Iris pigment epithelial cell (primary cell): ENCODE measurements at places on chromosomes 6 and 20.

DNA sequence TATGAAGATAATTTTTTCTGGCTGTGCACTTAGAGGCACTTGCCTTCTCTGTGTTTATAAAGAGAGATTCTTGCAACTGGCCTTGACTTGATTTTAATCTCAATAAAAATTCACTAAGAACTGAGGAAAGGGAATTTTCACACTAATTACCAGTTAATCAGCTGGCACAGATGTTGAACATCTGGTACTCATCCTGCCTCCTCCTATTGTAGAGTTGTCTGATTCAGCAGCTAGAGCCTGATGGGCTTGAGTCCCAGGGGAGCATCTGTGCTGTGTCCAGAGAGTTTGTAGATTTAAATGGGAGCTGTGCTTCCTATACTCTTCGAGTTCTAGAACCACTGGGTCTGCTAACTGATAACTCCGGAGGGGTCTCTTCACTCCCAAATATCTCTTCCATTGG, 284.4 kb upstream of the RNF24 start:
- DNase-seq, result no peak

DNA sequence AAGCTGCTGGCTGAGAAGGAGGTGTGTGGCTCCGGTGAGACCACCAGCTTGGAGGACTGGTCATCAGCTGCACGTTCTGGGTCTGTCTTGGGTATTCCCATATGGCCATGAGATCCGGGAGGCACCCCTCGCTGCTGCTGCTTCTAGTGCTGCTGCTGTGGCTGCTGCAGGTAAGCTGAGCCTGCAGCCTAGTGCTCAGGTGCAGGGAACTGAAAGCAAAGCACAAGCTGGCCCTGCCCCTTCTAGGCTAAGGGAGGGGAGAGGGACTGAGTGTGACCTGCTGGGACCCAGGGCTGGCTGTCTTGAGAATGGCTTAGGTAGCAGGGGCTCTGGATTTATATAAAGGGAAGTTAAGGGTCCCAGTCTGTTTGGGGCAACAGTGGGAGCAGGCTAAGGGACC, 403 bp downstream of the CDH26 start:
- no peak for DNase-seq

DNA sequence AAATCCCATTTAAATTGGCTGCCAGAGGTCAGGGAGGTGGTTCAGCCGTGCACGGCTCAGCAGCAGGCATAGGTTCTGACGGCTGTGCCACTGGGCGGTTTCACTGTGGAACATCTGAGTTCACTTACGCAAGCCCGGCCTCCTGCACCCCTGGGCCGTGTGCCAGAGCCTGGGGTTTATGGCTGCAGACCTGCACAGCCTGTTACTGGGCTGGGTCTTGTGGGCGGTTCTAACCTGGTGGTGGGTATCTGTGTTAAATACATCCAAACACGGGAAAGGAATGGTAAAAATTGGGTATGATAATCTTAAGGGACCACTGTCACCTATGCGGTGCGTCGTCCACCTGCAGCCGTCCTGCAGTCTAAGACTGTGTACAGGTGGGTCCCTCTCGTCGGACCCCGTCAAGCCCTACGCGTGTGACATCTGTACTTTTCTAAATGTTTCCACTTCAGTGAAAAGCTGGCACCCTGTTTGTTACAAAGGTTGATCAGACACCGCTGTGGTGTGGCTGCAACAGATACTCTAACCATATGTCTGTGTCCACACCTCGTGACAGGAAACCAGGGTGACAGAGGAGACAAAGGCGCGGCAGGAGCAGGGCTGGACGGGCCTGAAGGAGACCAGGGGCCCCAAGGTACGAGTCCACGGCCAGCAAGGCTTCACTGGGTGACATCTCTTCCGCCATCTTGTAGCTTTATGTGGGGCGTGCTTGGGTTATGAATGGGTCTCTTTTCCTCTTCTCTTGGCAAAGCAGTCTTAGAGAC, 21.5 kb downstream of the COL9A3 start:
- DNase-seq, result peak; percentile 62

- DNase-seq, result peak; percentile 94
Measured at GRCh38 chr6:36853325-36853724, 14.1 kb upstream of the CPNE5 start.

DNA sequence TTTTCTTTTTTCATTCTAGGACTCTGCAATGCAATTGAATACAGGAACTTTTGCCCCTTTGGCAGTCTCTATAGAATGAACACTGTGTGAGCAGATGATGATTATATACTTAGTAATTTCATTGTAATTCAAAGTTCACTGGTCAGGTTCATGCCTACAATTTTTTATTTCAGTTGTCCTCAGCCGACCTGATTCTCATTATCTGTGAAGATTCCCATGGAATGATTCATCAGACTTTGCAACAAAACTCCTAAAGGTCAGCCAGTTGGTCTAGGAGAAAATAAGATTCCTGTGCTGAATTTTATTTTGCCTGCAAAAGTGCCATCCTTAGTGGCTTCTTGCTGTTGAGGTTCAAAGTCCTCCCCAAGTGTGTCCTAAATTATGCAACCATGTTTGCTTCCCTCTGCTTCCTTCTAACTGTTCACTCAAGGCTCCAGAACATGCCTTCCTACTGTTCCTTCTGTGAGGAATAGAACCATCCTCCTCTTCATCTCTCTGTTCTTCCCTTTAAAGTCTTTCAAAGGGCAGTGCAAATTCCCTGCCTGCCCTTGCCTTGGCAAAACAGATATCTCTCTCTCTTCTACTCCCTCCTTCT, 194.2 kb upstream of the CNR1 start:
- peak; percentile 76 for DNase-seq

DNA sequence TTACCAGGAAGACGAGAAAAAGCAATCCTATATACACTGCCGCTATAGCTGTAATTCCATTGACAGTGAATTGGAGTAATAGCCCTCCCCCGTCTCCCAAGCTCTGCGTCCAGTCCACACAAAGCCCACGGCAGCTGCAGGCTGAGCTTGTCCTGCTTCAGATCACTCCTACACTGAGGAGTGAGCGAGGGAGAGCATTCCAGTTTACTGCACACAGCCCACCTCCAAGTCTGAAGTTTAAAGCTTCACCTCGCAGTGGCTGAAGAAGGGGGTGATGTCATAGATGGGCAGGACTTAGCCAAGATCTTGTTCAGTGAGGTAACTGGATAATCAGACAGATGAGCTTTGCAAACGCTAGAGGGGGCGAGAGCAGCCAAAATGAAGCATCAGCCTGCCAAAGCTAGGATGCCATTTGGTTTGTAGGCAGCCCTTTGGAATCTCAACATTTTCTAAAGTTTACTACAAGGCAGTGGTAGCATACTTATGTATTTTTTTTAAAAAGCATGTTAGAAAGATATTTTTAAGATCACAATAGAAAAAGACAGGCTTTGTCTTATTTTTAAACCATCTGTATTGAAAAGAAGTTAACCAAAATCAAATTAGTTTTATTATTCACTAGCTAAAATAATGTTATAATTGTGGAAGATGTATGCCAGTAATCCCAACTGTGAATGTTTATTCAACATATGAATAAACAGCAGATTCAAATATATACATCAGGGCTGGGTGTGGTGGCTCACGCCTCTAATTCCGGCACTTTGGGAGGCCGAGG, at the start of gene FLRT3:
Gene FLRT3, minus strand, starts transcription at position 213 of the 772 bp plus-strand sequence. CDS start 10,106 bp downstream, outside the sequence.
- peak; percentile 94 for DNase-seq

- DNase-seq, result no peak
Measured at GRCh38 chr6:131832363-131832762, 24.5 kb downstream of the ENPP1 start.

DNA sequence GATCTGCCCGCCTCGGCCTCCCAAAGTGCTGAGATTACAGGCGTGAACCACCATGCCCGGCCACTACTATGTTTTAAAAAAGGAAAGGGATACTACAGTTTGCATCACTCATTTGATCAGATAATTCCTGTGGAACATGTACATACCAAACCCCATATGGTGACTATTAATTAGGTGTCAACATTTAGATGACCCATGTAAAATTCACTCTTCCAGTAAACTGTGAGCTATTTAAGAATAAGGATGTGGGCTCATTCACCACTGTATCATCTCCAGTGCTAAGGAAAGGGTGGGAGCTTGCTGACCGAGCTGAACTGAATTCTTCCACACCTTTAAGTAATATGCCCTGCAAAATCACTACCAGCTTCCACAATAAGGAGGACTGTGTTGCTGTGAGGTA, 127.5 kb downstream of the BTBD9 start:
- DNase-seq, result no peak

DNA sequence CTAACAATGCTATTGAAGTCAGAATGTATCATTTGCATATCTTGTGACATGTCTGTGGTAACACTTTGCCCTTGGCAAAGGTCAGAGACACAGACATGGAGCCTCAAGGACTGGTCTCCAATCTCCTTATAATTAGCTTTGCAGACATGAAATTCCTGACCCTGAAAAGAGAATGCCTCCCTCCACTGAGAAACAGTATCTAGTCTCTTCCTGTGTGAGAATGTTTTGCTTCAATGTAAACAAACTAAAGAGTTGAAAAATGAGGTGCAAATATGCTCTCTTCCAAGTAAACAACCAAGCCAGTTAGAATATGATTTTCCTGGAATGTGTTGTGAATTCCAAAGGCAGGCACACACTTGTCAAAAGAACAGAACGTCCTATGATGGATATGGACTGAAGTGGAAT, 407.1 kb upstream of the MARCKS start:
- peak; percentile 71 for DNase-seq

DNA sequence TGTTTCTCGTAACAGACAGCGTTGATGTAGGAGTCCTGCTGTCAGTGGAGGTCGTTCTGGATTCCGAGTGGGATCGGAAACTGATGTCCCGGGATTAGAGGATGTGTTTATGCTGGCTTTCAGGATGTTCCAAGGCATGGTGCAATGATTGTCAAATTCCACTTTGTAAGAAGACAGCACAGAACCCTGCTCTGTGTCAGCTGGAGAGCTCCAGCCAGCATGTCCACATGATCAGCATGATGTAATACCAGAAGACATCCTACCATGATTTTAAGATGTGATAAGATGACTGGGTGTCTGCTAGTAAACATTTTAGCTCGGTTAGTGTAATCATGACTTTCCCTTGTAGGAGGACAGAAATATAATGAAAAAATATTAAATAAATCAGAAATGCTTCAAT, 20.3 kb downstream of the ENPP1 start:
- peak; percentile 88 for DNase-seq

GRCh38 chr20:23092384-23092756, 6.2 kb upstream of the CD93 start:
- DNase-seq, result peak; percentile 49

DNA sequence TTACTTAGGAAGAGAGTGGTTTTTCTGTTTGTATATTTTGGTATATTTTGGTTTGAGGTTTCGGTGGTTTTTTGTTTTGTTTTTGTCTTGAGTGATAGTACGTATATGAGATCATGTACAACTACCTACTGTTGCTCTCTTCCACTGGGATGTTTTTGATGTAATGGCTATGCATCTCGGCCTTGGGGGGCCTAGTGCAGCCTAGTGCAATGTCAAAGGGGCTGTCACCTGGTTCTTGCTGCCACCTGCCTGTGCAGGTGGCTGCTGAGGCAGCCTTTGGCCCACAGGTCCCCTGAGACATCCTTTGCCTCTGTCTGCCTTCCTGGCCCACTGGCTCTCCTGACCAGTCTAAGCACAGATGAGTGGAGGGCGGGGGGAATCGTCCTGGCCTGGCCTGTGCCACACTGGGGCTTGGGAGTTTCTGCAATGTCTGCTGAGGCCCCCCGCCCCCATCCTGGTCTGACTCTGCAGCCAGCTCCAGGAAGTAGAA, 546.6 kb downstream of the CD83 start:
- no peak for DNase-seq

DNA sequence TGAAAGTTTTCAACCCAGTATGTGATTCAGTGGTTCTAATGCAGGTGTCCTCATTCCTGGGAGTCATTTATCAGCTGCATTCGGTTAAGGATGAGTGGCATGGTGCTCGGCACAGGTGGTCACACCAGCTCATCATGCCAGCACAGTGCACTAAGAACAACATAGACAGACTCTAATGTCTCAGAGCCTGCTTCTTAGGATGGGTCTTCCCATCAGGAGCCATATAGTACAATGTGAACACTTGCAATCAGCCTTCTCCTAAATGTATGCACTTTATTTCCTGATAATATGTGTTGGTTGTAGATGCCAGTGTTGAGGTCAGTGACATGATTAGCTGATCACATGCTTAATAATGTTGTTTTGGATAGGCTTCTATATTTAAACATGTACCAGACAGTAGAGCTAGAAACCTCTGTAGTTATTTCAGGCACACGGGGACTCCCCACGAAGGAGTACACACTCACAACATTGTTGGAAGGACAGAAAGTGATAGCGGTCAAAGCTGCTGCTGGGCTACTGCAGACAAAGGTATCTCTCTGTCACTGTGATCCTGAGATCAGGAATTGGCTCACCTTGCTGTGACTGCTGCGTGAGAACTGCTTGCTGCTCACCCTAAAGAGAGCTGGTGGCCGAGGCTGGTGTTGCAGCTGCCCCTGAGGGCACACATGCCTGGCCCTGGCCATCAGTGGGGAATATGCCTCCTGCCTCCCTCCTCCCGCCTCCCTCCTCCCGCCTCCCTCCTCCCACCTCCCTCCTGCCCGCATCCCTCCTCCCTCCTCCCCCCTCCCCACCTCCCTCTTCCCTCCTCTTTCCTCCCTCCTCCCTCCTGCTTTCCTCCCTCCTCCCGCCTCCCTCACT, 195.4 kb downstream of the SMOC2 start:
- DNase-seq, result no peak

DNA sequence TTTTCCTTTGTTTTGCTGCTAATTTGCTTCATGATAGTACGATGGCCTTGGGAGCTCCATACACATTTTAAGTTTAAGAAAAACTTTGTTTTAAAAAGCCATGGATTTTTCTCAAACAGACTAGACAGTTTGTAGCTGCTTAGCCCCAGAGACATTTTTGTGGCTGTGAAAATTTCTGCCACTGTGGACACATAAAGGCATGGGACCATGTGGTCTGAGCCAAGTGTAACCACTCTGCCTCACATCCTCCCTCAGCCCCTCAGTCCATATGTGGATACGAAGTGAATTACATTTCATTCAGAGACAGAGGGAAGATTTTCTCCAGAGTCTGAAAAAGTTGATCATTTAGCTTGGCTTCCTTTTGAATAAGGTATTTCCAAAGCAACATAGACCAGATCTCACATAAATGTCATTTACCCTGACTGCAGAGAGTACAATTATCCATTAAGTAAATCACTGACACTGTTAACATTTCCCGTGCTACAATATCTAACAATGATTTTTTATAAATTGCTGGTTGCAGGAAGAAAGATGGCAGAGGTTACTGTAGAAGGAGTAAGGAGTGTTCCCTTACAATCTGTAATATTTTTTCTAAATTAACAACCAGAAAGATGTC, 87.4 kb downstream of the GJA1 start:
- DNase-seq, result peak; percentile 63

DNA sequence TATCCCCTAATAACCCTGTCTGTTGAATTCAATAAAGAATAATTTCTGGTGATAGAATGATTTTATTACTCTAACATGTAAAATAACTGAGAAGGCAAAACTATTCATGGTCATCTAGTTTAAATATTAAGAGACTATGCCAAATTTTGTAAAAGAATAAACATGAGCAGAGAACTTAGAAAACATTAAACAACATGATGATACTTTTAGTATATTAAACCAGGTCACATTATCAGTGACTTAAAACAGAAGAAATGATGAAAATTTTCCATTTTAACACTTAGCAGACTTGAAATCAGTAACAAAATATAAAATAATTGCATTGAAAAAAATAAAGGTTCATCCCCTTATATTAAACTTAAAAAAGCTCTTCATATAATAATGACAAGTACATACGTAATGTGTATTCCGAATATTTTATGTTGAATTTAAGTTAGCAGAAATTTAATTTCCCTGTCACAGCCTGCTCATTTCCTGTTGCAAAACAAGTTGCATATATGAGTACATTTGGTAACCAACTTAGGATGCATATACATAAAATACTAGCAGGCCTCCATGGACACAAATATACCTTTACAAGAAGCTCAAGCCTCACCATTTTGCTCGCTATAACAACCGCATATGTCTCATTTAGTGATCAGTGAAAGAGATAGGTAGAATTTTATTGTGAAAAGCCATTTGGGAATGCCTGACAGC, 40.6 kb downstream of the DTNBP1 start:
- DNase-seq, result peak; percentile 41
